ENCODE measurements at places on chromosomes 2 and 18.

GRCh38 chr18:72180689-72181088 lies 363.5 kb downstream of the CBLN2 start:
- DNase-seq: no peak

- DNase-seq: no peak
Observed at GRCh38 chr2:38498045-38498481, 104.7 kb downstream of the HNRNPLL start.

GRCh38 chr18:13608791-13609532 lies 117.4 kb downstream of the FAM210A start:
- DNase-seq: no peak

GRCh38 chr2:17106418-17106817 lies 411.8 kb downstream of the RAD51AP2 start:
- DNase-seq: no peak

DNA sequence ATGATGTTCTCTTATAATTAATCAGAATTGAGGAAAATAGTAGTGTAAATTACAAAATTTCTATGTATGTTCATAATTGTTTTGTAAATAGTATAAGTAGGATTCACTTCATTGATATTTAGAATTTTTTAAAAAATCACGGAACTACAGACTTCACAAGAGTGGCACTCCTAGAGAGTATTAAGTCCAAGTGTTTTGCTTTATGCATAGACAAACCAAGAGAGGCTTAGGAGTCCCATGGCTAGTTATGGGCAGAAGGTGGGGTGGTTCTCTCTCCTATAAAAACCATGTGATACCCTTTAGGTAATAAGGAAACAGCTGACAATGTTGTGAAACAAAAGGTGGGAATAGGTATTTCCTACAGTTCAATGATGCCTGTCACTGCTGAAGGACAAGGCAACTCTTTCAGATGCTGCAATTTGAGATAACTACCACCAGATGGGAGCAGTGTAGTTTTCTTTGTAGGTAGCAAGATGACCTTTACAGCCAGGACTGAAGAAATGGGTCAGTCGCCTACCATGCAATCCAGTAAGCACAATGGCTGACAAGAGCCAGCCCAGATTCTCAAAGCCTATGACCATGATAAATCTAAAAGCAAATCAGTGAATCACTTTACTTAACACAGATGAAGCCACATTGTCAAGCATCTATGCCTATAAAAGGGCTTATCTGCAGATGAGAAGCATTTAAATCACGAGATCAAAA lies 83.9 kb downstream of the AAK1 start:
- DNase-seq: no peak

DNA sequence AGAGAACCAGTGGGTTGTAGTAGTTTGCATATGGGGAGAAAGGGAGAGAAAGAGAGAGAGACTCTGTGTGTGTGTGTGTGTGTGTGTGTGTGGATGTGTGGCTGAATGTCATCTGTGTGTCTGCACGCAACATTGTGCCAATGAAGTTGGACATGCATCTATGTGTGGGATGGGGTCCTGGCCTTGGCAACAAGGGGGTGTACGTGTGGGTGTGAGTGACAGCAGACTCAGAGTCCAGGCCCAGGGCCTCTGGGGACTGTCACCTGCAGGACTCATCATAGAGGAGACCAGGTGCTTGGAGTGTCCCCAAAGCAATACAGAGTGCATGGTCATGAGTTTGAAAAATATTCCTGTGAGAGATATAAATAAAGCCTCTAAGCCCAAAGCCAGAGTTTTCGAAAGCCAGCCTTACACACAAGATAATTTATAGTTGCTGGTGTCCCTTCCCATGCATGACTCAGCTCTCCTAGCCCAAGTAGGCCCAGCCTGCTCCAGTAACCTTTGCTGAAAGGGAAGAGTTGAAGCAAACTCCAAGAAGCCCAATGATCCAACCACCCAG lies 59.9 kb downstream of the TNP1 start:
- DNase-seq: no peak

GRCh38 chr2:173652767-173653431 lies 298.2 kb downstream of the CDCA7 start:
- no peak for DNase-seq

GRCh38 chr18:12384261-12384660 lies 7.2 kb upstream of the AFG3L2 start:
- no peak for DNase-seq

GRCh38 chr18:37669991-37670534 lies 104.5 kb upstream of the CELF4 start:
- DNase-seq: no peak

- no peak for DNase-seq
Observed at GRCh38 chr18:10291568-10291981, 162.9 kb upstream of the APCDD1 start.

DNA sequence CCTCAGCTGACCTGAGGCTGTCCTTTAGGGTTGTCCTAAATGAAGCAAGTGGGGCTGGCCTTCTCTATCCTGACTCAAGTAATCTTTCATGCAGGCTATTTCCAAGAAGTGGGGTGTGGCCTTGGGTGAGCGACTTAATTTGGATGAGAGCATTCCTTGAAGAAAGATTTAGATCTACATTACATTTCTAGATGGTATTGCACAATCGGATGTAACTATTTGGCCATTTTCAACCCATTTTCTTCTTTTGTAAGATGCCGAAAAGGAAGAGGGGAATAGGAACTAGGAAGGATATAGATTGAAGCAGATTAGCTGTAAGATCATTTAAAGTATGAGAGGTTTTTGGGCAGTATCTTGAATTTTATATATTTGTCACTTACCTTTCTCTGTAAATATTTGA lies 746.3 kb downstream of the MBD2 start:
- no peak for DNase-seq

DNA sequence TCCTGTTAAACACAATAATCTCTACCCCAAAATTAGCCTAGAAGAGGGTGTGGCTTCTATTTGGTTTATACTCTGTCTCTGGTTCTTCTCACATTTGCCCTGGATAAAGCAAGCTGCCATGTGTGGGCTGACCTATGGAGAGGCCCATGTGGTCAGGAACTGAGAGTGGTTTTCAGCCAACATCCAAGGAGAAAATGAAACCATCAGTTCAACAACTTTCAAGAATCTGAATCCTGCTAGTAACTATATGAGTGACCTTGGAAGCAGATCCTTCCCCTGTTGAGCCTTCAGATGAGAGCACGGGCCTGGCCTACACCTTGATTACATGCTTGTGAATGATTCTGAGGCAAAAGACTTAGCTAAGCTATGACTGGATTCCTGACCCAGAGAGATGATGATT lies 11.5 kb upstream of the TRIB2 start:
- no peak for DNase-seq

DNA sequence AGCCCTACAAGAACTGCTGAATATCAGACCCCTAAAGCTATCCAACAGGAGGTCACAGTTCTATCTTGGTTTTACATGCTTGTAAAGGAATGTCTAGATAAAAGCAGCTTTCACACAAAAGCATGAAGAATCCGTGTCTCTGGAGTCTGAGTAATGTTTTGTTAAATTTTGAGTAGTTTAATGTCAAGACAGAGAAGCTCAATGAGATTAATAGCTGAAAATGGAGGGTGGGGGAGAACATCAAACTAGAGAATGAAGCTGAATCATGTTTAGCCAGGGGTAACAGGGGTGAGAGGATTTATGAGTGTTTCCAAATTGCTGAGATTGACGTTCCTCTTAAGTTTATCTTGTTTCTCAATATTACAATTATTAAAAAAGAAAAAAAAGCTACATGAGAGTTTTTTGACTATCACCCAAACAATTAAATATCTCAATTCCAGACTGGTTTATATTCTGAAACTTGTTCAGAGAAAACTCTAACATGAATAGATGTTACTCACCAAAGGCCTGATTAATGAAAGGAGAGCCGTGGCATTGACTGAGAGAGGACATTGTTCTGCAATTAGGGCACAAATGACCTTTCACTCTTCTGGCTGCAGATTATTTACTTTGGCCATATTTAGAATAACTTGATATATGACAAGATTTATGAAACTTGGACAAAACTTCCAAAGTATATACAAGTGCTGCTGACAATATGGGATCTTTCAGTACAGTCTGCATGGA lies 266.4 kb upstream of the ETAA1 start:
- no peak for DNase-seq

DNA sequence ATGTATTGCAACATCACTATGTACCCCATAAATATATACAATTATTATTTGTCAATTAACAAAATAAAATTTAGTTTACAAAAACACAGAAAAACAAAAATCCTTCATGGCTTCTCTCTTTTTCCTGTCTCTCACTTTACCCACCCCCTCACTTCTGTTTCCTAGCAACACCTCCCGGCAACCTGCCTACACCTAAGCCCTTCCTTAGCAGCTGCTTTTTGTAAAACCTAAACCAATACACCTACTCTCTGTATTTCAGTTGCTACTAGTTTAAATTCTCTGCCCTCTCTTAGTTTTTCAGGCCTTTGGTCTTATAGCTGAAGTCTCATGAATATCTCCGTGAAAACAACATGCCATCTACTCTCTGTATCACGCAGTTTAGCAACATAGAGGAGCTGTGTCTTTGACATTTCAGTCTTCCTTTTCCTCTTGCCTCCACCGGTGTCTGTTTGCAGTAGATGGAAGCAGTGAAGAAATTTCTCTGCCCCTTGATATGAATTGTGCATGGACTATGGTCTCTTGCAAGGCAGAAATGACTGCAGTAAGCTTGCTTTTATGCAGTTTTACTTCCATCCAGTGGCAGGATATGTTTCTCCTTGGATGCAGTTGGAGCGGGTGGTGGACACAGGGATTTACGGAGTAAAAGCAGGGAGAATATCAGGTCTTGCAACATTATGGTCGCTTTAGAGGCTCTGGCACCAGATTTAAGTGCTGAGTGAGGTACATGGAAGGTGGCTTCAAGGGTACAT lies 42.0 kb upstream of the ZDBF2 start:
- no peak for DNase-seq

DNA sequence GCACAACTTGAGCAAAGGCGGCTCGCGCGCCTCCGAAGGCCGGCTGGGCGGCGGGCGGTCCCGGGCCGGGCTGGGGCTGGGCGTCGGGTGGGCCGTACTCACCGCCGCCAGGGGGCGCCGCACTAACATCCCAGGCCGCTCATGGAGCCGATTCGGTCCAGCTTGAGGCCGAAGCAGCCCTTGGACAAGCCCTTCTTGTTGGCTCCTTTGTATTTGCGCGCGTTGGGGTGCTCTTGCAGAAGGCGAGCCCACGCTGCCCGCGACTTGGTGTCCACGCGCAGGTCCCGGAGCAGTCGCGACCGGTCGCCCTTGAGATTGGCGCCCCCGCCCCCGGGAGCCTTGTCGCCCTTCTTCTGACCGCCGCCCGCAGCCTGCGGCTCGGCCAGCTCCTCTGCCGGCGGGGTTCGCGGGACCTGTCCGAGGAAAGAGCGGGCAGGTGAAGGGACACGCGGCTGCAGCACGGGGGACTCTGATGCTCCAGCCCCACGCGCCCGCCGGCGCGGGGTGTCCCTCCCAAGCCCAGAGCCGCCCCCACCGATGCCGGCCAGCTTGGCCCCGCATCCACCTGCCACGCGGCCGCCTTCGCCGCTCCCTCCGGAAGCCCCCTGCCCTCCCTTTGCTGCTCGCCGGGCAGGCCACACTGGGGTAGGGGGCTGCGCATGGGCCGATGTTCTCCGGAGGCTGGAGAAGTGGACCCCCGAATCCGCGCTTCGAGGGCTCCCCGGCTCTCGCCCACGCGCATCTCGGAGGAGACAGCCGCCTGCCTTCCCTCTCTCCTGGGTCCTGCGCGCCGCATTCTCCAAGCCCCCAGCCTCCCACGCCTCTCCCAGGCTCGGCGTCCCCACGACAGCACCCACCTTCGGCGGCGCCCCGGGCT lies 655 bp downstream of the NPPC start:
- no peak for DNase-seq

Measured in SK-N-MC (cell line).